ENCODE measurements at places on chromosomes 7 and 10.

- no peak for DNase-seq
Measured at GRCh38 chr7:129361771-129362170, 72.5 kb upstream of the STRIP2 start.

- DNase-seq = no peak
Measured at GRCh38 chr10:9437131-9437530, 1382.6 kb downstream of the GATA3 start.

GRCh38 chr7:70700055-70700940 is 431.6 kb upstream of the GALNT17 start:
- DNase-seq = no peak

DNA sequence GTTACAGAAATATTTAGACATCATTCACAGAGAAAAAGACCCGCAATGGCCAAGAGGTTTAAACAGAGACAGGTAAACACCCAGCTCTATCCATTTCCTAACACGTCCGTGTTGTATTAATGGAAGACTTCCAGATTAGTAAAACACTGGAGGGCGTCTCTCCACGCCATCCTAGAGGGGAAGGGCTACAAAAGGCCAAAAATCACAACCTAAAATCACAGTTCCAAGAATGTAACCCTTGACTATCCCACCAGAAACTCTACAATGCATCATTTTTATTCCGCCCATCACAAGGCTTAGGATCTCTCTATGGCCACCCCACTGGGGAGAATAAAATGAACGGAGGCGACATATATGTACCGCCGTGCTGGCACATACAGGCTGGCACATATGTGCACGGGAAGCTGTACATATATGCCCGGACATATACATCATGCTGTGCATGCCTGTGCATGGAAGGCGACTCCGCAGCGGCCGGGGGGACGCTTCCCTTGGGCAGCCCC is 734 bp downstream of the PCLO start:
- no peak for DNase-seq

DNA sequence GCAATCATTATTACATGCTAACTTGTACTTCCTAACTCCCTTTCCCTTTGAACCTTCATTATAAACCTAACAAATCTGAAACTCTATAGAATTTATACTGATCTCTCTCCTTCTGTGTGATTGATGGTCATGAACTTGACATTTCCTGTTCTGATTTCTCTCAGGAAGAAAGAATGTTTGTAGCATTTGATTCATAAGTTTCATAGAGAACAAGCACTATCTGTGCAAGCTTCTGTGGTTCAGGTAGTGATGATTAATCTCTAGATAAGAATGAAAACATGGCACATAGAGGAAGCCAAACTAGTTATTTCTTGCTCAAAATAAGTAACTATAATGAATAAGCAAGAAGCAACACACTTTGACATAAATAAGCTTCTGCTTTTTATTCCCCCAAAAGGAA is 34.2 kb downstream of the TFPI2 start:
- no peak for DNase-seq

GRCh38 chr7:38798552-38799267 is 110.3 kb downstream of the VPS41 start:
- no peak for DNase-seq

- DNase-seq = no peak
Measured at GRCh38 chr7:132575419-132575981, 770 bp downstream of the PLXNA4 start.

DNA sequence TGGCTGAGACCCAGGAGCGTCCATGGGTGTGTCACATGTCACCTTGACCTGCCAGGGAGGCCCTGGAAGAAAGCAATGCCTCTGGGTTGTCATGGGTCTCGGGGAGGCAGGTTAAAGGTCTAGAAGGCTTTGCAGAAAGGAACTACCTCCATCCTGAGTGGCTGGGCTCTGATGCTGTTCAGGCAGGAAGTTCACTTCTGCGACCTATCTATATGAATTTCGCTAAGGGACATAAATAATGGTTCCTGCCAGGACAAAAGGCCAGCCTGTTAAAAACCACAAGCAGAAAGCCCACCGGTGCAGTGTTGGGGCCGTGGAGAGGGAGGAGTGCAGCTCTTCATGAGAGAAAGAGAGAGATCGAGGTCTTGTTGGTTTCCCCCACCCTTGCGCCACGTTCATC is 182.9 kb downstream of the PTPN20 start:
- no peak for DNase-seq

- DNase-seq = no peak
Measured at GRCh38 chr7:144866189-144866588, 30.3 kb upstream of the TPK1 start.

DNA sequence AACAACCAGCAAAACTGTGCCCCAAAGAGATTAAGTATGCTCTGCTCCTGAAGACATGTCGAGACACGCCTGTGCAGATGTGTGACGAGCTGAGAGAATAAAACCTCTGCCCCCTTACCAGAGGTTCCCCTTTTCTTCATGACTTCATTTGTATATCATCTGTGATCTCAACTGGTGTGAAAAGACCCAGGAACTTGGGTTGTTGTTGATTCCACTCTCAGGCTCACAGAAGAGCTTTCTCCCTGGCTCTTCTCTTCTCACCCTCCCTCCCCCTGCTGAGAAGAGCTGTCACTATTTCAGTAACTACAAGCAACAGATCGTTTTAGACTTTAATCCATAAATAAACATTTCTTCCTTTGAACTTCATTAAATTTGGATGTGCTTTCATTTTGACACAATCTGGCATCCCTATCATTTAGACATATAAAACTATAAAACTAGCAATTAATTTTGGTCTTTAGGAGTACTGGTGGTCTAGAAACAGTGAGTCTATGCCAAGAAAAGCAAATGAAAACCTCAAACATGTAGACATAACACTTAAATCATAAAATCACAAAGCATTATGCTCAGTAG is 179.3 kb upstream of the FZD8 start:
- no peak for DNase-seq

GRCh38 chr7:48168159-48168558 is 3.1 kb upstream of the ABCA13 start:
- no peak for DNase-seq

DNA sequence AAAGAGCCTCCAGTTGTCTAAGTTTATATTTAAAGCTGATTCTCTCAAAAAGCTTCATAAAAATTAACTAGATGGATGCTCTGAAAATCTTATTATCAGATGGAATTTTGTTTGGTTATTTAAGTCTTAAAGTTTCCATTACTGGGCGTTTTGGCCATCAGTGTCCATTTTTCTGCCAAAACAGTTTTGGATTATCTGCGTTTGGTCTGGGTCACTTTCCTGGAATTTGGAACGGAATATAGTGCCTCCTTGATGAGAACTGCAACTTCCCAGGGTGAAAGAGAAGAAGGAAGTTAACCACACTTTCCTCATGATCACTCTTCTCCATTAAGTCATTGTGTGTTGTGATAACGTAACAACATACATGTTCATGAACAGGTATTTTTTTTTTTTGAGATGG is 764.9 kb upstream of the AUTS2 start:
- no peak for DNase-seq

GRCh38 chr7:151776446-151776845 is 100.5 kb downstream of the PRKAG2 start:
- DNase-seq = no peak

- no peak for DNase-seq
Measured at GRCh38 chr7:91636129-91636724, 244.3 kb downstream of the MTERF1 start.

DNA sequence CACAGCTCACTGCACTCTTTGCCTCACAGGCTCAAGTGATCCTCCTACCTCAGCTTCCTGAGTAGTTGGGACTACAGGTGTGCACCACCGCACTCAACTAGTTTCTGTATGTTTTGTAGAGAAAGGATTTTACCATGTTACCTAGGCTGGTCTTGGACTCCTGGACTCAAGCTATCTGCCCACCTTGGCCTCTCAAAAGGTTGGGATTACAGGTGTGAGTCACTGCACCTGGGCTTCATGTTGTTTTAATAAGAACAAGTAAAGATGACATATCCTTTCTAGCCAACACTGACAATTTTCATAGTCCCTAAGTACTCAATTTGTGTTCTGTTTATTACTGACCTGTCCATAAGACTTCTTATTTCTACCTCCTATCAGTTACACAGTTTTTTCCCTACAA is 16.8 kb downstream of the SEMA3C start:
- no peak for DNase-seq

DNA sequence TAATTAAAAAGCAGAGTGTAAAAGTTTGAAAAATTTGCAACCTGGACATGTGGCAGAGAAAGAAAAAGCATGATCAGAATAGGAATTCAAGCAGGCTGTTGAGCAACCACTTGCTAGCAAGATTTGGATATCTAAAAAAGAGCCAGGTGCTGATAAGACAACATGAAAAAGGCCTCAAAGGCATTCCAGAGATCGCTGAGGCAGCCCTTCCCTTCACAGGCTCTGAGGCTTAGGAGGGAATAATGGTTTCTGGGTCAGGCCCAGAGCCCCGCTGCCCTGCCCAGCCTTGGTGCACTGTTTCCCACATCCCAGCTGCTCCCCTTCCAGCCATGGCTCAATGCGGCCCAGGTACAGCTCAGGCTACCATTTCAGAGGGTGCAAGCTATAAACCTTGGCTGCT is 64.1 kb upstream of the EEPD1 start:
- DNase-seq = no peak

DNA sequence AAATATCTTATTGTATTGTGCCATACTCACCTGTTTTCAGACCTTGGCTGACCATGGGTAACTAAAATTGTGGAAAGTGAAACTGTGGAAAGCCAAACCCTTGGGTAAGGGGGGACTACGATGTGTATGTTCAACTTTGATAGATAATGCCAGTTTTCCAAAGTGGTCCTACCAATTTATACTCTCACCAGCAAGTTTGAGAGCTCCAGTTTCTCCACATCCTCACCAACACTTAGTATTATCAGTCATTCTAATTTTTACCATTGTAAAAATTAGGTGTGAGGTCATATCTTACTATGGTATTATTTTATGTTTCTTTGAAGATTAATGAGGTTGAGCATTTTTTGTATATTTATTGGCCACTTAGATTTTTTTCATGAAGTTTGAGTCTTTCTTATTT is 346.9 kb upstream of the PODXL start:
- DNase-seq = no peak

DNA sequence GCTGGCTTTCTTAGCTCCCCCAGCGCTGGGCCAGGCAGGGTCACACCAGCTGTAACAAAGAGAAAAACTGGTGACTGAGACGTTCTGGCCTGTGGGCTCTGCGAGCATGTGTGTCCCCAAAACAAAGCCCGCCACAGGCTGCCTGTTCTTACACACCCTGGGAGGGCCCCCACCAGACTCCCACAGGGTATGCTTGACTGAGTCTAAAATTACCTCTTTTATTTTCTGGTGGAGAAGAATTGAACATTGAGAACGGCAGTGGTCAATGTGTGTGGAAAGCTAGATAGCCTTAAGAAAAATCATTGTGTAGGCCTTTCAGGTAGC is 808 bp downstream of the C10orf71 start:
- DNase-seq = no peak

- no peak for DNase-seq
Measured at GRCh38 chr10:76961841-76962240, 675.8 kb downstream of the KCNMA1 start.

- DNase-seq = no peak
Measured at GRCh38 chr7:44824894-44825526, 22.9 kb downstream of the H2AZ2 start.

- no peak for DNase-seq
Measured at GRCh38 chr10:63591600-63592379, 70.6 kb downstream of the REEP3 start.

- DNase-seq = peak; percentile 27
Measured at GRCh38 chr10:3043512-3044368, 23.6 kb upstream of the PFKP start.

- DNase-seq = no peak
Measured at GRCh38 chr10:101225846-101226421, 3.3 kb downstream of the LBX1 start.

DNA sequence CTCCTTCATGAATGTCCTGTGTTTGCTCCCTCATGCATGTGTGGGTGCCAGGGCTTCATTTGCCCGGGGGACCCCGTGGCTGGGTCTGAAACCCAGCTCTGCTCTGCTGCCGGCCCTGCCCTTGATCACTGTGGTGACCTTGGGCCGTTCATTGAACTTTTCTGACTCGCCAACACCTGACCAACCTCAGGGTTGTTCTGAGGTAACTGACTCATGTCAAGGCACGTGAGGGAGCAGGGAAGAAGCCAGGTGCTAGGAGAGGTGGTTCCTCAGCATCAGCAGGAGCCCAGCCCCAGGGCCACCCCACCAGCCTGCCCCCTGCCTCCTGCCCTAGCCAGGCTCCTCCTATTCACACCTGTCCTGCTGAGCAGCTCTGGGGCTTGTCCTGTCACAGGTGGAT is 47.9 kb downstream of the TBATA start:
- no peak for DNase-seq

- DNase-seq = no peak
Measured at GRCh38 chr10:83625831-83626360, 513.4 kb upstream of the GHITM start.
